ENCODE measurements at places on chromosomes 3 and 15.

GRCh38 chr3:137174514-137174913, 216.7 kb downstream of the IL20RB start:
- DNase-seq: no peak

GRCh38 chr3:47005212-47006144, 26.0 kb downstream of the NBEAL2 start:
- no peak for DNase-seq

- DNase-seq: no peak
Measured at GRCh38 chr3:139434764-139435307, 41.5 kb downstream of the RBP2 start.

DNA sequence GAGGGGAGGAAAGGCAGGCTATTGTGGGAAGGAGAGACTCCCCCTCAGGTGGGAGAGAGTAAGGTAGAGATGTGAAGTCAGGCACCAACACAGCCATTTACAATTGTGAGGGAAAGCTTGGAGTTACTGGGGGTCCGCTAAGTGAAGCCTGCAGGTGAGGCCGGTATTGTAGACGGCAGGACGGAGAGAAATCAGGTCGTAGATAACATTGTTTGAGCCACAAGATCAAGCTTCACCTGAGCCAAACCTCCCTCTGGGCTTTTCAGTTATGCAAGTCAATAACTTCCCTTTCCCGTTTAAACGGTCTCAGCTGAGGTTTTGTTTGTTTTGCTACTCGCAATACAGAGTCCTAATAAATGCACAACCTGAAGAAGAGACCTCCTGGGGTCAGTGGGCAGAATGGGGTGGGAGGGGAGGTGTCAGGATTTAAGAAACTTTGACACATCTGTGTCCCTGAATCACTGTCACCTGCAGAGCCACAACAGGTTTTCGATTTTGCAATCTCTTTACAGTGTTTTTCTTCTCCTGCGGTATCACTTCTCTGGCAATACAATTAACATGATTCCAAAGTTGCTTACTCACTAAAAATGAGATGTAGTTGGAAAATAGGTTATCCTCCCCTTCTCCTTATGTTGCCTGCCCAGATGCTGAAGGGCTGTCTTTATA, 72.0 kb upstream of the GLCE start:
- DNase-seq: no peak

DNA sequence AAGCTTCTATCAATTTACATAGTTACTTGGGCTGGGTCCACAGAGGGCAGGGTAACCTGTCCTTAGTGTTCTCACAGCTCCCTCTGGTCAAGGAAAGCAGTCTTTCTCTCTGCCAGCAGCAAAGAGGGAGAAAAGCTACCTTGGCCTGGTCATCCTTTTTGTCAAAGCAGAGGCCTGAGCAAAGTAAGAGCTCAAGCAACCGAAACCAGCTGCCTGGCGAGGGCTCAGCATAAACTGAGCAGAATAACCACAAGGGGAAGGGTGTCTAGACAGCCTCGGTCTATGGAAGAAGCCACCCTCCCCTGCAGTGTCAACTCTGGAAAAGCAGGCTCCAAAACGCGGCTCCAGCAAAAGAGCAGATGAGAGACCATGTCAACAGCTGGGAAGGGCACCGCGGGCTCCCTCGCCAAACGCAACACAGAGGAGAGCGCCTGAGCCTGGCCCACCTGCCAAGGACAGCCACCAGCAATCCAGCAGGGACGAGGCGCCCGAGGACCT, 17.4 kb downstream of the LRIG1 start:
- no peak for DNase-seq

DNA sequence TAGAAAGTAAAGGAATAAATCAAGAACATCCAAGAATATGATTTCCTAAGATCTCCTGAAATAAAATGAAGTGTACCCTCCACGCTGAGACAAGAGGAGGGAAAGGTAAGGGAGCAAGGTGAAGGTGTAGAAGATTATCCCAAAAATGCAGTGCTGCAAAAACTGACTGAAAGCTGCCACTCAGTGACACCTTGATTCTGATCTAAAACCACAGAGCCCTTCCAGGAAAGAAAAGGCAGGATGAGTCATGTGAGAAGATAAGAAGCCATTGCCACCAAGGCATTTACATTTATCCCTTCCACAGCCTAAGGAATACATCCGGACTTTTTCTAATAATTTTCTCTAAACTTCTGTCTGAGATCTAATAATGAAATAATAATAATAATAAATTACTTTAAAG, 49.9 kb downstream of the IGSF11 start:
- no peak for DNase-seq

- DNase-seq: no peak
Measured at GRCh38 chr3:112187300-112187699, 54.3 kb upstream of the GCSAM start.

DNA sequence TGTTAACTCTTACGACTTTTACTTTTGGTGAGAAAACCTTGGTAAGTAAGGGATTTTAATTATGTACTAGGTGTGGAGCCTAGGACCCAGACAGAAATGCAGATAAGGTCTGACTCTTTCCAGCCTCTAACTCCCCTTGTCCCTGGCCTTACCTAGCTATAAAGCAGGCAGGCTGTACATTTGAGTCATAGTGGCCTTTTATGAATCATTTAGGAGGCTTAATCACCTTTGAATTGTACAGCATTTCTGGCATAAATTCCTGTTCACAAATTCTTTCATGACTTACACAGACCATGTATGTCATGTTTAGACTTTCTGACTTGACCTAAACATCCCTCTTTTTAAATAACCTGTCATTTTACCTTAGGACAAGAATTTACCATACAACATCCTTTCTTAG, 47.4 kb downstream of the CHCHD4 start:
- DNase-seq: no peak

DNA sequence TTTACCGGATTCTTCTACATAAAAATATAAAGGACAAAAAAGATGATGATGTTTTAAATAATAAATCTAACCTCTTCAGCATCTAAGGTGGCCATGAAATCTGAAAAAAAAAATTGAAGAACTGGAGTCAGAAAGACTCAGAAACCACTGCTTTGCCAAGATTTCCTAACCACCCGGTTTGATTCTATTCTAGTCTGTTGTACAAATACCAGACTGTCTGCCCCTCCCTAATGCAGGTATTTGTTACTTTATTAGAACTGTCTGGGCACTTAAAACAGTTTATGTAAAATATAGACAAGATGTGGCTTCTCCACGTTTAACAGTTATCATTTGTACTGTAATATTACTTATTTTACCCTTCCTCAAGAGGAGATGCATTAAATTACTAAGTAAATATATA, 48.8 kb downstream of the UACA start:
- DNase-seq: no peak

DNA sequence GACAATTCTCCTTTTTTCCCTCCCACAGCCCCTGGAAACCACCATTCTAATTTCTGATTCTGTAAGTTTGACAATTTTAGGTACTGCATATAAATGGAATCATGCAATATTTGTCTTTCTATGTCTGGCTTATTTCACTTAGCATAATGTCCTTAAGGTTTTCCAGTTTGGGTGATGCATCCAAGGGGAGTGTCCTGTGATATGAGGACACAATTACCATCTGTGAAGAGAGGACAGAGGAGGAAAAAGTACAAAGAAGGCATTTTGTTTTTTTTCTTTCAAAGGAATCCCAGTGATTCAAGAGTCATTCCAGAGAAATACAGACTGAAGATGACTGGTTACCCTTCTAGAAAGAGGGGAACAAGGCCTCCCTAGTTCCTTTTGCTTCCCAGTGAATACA, 514.7 kb upstream of the TGFBR2 start:
- DNase-seq: no peak

DNA sequence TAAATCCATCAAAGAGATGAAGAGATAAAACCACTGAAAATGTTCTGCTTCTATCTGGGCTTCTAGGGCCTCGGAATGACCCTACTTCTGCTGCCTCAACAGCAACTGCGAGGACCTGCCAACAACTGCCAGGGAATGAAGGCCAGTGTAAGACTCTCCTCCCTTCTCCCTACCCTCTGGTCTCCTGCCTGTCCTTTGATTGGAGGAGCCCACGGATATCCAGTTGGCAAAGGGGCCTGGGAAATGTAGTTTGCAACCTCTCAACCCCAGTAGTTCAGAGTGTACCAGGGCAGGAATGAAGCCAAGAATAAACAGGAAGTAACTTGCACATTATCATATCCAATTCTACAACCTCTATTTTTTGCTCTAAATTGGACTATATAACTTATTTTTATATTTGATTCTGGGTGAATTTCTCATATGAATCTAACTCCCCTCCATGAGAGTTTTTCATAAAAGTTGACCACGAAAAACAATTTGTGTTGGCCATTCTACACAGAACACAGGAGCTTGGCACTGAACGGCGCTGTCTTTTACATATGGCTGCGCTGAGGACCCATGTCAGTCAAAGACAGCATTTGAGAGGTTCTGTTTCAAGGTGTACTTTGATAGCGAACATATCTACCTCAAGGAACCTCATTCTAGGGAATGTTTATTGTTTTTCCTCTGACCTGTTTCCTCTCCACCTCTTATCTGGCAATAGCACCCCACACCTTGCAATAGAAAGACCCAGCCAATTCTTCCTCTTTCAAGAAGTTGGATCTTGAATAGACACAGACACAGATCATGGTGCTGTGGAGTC, 91.1 kb upstream of the RNF7 start:
- peak; percentile 80 for DNase-seq

DNA sequence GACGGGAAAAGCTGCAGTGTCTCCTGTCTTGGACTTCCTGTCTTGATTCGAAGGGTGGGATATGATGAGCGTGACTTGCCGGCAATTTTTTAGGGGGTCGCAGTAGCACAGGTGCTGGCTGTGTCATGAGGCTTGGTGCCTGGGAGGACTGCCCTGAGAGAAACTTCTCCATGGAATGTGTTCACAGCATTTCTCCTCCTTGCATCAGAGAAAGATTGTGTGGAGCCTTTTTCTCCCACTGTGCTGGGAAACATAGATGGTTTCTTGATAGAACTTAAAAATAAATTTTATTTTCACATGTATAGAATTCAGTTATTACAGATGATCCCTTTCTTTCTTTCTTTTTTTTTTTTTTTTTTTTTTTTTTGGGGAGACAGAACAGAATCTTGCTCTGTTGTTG, 121.4 kb downstream of the KLHL25 start:
- no peak for DNase-seq

DNA sequence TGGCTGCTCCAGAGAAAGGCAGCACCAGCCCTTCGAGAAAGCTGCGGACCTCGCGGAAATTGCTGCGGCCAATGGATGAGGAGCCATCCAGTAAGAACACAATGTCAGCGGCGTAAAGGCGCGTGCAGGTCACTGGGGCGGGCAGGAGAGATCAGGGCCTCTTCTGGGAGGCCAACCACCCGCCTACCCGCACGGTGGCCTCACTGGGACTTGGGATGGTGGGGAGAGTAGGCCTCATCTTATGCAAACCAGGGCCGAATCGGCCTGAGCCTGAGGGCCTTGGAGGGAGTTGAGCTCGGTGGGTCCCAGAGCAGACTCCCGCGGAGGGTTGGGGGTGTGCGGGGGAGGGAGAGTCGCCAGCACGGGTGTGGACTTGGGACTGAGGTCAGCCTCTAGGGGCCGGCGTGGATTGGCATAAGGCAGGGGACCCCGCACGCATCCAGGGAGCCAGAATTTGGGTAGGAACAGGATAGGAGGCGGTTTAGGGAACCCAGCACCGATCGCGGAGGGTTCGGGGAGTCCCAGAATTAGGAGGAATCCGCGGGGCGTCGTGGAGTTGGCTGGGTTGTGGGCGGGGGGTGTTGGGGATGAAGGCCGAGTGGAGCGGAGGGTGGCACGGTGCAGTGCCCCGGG, 596 bp downstream of the COL7A1 start:
- DNase-seq: no peak

GRCh38 chr3:158492685-158493084, 78.3 kb upstream of the MLF1 start:
- DNase-seq: no peak

- DNase-seq: no peak
Measured at GRCh38 chr3:55175423-55175822, 247.6 kb upstream of the LRTM1 start.

GRCh38 chr3:66808891-66809594, 189.1 kb upstream of the KBTBD8 start:
- no peak for DNase-seq

GRCh38 chr15:52251144-52251860, 44.3 kb downstream of the MYO5C start:
- no peak for DNase-seq

DNA sequence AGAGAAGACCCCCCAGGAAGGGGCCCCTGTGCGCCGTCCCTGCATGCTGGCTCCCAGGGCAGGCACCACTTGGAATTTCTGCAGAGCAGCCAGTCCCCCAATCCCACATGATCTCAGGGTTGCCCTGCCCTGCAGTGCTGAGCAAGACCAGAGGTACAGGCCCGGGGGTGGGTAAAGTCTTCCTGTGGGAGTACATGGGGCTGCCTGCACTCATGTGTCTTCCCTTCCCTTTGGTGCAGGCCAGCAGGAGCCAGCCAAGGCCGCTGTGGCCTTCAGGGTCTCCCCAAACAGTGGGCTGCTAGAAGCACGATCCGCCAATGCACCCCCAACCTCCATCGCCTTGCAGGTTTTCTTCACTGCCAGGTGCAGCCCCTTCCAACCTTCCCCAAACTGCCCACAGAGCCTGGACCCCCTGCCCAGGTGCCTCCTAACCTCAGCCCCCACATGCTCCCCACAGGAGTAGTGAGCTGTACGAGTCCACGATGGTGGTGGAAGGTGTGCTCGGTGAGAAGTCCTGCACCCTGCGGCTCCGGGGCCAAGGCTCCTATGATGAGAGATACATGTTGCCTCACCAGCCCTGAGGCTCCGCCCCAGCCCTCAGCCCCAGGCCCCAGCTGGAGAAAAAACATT, 15.0 kb downstream of the ACAA1 start:
- DNase-seq: no peak

GRCh38 chr3:40504636-40505430, 1.0 kb upstream of the ZNF620 start:
- DNase-seq: no peak

DNA sequence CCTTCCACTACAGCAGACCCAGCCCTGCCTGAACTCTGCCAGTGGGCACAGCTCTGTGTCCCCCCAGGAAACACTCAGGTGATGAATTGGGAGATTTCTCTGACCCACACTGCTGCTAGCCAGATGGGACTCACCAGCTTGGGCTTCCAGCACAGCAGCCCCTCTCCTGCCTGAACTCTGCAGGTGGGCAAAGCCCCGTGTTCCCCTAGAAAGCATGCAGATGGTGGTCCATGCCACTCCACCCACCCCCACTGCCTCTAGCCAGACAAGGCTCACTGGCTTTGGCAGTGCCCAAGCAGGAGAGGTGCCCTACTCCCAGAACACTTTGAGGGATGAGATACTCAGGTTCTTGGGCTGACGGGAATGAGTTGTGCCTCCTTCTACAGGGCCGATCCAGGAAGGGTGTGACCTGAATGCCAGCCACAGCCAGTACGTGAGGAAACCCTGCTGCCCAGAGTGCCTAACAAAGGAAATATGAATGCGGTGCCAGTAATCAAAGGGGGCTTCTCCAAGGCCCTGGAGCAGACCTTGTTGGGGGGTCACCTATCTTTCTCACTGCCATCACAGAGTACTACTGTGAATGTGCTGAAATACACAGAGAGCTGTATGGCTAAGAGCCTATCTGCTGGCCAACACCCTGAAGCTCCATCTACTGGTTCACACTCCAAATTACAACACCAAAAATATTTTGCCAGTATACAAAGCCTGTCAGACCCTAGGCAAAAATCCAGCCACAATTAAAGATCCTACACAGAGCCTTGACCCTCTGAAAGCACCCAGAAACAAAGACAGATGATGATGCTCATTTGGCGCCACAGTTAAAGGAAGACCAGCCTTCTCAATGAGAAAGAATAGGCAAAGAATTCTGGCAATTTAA, 61.9 kb downstream of the BTLA start:
- peak; percentile 85 for DNase-seq

- no peak for DNase-seq
Measured at GRCh38 chr15:85687329-85687728, 107.4 kb downstream of the KLHL25 start.

- DNase-seq: peak; percentile 33
Measured at GRCh38 chr15:69755551-69756310, 303.1 kb downstream of the RPLP1 start.

All from Kasumi-1 (cell line).